ENCODE measurements at places on chromosomes 5 and 9.

DNA sequence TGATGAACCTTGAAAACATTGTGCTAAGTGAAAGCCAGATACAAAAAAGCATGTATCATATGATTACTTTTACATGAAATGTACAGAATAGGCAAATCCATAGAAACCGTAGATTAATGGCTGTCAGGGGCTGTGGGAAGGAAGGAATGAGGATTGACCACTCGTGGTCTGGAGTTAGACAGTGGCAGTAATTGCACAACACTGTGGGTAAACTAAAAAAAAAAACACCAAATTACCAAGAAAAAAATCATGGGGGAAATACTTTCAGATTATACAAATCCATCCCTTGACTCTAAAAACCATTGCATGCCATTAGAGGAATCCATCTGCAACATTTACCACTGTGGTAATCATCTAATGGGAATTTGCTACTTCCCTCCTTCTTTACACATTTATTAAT lies 140.0 kb downstream of the SIL1 start:
- ATAC-seq, result no peak

DNA sequence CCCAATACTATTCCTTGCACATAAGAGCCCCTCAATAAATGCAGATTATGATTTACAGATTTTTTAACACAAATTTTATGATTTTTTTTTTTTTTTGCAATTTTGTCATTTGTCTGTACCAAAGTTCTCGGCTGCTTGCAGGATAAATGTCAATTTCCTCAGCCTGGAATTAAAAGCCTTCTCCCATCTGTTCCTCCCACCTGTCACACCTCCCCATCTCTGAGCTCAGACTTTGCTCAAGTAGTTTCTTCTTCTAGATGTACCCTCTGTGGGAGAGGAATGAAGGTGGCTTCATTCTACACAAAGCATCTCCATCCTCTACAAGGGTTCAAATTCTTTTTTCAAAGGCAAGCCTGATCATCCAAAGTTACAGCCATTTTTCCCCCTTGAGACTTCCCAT lies 153.7 kb upstream of the GRAMD2B start:
- no peak for ATAC-seq

DNA sequence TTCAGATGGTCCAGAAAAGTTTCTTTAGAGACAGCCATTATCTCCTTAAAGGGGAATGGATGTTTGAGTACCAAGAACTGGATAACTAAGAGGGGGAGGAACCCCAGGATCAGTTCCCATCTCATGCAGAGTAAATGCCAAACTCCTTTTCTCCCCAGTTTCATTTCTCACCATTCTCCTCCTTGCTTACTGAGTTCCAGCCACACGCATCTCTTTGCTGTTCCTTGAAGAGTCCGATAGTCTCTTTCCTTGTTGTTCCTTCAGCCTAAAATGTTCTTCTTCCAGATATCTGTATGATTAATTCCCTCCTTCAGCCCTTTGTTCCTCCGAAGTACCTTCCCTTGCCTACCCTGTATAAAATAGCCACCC lies 30.0 kb downstream of the KDM4C start:
- ATAC-seq, result no peak

GRCh38 chr5:143551820-143552251 lies 148.3 kb upstream of the NR3C1 start:
- no peak for ATAC-seq

GRCh38 chr9:93173365-93174051 lies 10.4 kb upstream of the WNK2 start:
- ATAC-seq, result peak; percentile 70

- ATAC-seq, result no peak
These were observed 138.1 kb downstream of the TSSK1B start for GRCh38 chr5:113296676-113297075.

GRCh38 chr5:51881901-51882300 lies 498.7 kb downstream of the ISL1 start:
- peak; percentile 75 for ATAC-seq

DNA sequence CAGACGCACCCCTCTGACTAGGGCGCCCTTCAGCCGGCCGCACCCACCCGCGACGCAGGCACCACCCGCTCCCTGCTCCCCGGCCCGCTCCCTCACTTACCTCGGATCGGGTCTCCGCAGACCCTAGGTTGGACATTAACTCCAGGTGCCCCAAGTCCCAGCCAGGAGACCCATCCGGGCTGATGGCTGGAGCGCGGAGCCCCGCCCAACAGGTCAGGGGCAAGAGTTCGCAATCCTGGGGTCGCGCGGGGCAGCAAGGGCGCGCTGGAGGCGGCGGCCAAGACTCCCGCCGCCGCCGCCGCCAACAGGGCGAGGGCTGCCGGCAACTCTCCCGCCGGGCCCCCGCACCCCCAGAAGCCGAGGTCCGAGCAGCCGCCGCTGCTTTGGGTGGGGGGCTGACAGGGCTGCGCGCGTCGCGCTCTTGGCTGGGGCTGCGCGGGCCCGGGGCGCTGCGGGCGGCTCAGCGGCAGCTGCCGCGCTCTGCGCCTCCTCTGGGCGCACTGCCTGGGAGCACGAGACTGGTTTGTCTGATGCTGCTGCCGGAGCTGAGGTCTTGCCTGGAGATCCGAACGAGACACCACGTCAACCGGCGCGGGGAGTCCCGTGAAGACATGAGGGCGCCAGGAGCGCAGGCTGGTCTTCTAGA lies at the start of gene GDNF:
TSS of gene GDNF (minus strand) at position 635 of the 646 bp plus-strand sequence. CDS start 5,245 bp downstream, outside the sequence.
- ATAC-seq, result peak; percentile 79

- no peak for ATAC-seq
These were observed 199.0 kb downstream of the ARHGAP26 start for GRCh38 chr5:142969186-142969585.

- no peak for ATAC-seq
These were observed 341.4 kb downstream of the RAB3C start for GRCh38 chr5:58924306-58924705.

DNA sequence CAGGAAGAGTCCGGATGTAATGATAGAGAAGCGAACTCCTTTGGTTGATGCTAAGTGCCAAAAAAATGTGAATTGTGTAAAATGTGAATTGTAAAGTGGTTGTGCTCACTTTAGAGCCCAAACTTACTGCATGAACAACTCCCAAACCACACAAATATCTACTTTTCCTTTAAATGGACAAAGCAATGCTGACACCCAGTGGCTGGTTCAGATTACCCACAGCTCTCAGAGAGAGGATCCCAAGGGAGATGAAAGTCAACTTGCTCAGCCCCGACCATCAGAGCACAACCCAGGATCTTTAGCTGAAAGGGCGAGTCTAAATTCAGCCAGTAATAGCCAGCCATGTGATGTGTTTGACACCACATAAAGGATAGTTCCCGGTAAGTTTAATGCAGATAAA lies 133.7 kb downstream of the NMUR2 start:
- peak; percentile 79 for ATAC-seq

- no peak for ATAC-seq
These were observed 79.6 kb downstream of the C7 start for GRCh38 chr5:40988746-40989510.

GRCh38 chr9:69193685-69194032 lies 19.6 kb downstream of the TJP2 start:
- ATAC-seq, result no peak

- ATAC-seq, result no peak
These were observed 39.0 kb downstream of the TENT4A start for GRCh38 chr5:6752236-6752635.
